ENCODE measurements at places on chromosomes 5 and 9.

GRCh38 chr9:115694014-115694413, 459.6 kb upstream of the PAPPA start:
- DNase-seq, result peak; percentile 93

- no peak for DNase-seq
Measured at GRCh38 chr9:103799959-103800358, 294.1 kb upstream of the SMC2 start.

DNA sequence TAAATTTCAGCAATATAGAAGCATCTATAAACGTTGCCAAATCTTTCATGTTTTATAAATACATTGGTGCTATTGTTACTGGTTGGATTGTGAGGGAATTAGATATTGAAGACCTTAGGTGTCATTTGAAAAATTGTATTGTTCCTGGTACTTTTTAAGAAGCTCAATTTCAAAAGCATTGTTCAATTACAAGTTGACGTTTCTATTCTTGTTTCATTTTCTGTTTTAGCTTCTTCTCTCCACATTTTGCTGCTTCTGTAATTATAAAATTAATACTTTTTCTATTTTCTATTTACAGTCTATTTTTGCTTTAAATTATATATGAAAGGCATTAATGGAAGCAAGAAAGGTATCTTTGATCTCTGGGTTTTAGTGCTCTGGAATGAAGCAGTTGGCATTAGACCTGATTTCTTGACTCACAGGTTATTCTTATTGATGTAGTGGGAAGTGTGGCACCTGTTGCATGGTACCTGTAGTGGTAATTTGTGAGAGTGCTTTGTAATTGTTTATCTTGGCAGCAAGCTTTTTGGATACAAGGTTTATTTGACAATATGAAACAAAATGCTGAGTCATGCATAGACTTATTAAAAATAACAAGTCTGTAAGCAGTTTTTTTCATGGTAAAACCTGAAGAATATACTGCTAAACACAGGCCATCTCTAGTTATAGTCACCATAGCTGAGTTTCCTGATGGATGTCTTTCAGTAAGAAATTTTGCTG, 13.2 kb downstream of the MACIR start:
- DNase-seq, result no peak

DNA sequence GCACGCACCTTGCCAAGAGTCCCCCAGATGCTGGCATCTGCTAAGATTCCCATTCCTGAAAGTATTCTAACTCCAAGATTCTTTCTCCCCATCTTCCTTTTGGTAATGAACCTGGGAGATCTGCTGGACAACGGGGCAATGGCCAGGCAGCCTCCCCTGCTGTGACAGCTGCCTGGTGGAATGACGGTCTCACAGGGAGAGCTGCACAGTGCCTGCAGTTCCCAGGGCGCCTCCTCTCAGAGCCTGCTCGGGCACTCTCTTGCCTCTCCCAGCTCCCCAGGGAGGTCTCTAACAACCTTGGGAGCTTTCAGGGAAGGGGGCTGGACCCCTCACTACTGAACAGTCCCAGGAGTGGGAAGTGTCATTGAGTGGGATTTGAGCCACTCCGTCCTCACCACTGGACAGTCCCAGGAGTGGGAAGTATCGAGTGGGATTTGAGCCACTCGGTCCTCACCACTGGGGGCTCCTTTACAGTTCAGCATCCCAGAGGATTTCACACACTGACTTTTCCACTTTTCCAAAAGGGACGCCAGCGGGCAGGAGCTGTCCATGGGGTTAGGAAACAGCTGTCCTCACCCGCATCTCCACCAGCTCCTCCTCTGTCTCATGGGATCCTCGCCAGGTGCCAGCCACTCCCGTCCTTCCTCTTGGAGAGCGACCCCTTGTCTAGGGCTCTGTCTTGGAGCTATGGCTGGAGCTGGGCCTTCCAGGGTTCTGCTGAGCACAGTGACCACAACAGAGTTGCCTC, 65.7 kb downstream of the ADAMTS2 start:
- no peak for DNase-seq

GRCh38 chr9:99967457-99967856, 61.0 kb downstream of the STX17 start:
- no peak for DNase-seq

GRCh38 chr9:126400571-126400970, 73.9 kb downstream of the MVB12B start:
- no peak for DNase-seq

- DNase-seq, result no peak
Measured at GRCh38 chr5:131239686-131240085, 24.2 kb upstream of the CDC42SE2 start.

GRCh38 chr5:99088309-99088708, 159.5 kb upstream of the CHD1 start:
- no peak for DNase-seq

GRCh38 chr5:138883211-138883610, 8.1 kb upstream of the LRRTM2 start:
- DNase-seq, result no peak

DNA sequence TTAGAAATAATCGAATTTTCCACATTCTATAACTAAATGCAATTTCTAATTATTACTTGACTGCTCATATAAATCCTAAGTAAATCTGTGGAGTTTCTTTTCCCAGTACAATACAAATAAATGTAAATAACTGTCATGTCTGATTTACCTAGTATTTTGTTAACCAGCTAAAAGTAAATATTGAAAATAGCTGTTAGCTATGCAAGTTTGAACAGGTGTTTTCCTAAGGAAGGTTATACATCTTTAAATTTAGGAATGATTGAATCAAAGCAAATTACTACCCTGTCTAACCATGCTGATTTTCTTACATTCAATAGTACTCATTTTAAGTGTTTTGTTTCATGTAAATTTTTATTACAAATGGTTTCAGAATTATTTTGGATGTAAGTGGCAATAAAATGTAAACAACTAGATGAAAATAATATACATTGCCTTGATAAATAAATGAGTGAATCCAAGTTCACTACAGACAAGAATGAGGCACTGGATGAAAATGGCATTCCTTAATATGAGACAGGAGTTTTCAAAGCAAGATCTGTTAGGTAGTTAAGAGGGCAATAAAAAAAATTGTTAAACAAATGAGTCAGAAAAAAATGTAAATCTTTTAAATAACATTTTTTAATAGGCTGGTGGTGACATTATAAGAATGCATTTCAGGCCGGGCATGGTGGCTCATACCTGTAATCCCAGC, 15.8 kb downstream of the MCIDAS start:
- DNase-seq, result no peak

DNA sequence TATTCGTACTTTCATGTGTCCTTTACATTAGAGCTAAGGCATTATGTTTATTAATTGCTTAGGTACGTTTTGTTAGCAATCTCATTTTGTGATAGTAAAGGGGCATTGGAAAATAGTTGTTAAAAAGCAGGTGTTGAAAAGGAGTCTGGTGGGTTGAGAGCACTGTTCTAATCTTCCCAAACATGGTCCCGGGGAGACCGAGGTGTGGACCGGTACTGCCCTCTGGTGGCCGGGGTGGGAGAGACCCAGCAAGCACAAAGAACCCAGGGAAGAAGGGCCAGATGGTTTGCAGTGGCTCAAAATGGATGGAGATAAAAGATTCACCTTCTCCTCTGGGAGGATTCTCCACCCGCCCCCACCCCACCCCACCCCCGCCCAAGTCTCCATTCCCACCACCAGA, 26.1 kb downstream of the IDNK start:
- no peak for DNase-seq

DNA sequence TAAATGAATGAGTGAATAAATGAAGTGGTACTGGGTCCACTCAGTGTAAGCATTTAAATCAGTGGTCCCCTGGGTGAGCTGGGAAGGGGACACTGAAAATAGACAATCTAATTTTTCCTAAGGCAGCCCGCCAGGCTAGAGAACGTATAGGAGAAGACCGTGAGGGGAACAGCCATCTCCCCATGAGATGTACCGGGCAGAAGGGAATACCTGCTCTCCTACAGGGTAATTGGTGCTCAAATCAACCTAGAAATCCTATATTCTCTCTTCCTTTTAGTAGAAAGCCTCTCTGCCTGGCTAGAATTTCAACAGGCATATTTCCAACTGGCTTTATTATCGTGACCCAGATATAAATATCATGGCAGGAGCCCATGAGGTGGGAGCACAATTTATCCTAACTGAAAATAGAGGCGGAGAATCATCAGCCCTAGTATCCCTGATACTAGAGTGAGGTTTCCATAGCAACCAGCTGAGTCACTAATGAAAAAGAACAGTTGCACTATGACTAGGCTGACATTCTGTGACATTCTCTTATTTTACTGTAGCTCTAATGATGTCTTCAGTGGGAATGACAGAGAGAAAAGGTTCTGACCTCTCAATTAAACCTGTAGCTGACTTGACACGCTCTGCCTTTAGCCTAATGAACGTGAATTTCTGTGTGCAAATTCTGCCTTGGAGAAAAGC, 96.5 kb upstream of the CAST start:
- peak; percentile 63 for DNase-seq

GRCh38 chr9:15306068-15306756, 804 bp downstream of the TTC39B start:
- no peak for DNase-seq

- no peak for DNase-seq
Measured at GRCh38 chr5:170480260-170480659, 23.6 kb upstream of the KCNIP1 start.

DNA sequence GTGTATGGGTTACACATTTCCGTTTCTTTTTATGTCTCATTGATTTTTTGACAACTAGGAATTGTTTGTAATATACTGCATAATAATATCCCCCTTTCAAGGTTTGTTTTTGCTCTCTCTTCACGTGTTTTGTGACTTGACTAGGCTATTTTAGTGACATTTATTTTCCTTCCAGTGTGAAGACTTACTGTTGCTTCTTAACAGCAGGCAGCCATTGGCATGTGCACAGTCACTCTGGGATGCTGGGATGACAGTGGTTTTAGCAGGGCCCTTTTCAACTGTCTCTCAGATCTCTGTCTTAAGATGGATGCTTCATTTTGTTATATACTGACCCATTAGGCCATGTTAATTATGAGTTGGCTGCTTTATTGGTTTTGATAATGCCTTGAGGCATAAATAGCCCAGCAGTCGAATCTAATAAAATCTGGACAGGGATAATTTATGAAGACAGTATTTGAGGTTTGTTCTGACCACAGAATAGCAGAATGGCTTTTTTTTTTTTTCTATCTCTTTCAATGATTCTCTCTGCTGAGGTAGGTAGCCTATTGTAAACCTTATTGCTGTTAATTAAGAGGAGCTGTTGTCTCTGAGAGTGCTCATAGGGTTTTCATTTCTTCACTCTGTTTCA, 536.0 kb downstream of the GABRG2 start:
- DNase-seq, result no peak

- DNase-seq, result no peak
Measured at GRCh38 chr5:29001666-29002065, 1963.3 kb upstream of the CDH9 start.

- no peak for DNase-seq
Measured at GRCh38 chr5:92206681-92207080, 823.6 kb upstream of the ARRDC3 start.

DNA sequence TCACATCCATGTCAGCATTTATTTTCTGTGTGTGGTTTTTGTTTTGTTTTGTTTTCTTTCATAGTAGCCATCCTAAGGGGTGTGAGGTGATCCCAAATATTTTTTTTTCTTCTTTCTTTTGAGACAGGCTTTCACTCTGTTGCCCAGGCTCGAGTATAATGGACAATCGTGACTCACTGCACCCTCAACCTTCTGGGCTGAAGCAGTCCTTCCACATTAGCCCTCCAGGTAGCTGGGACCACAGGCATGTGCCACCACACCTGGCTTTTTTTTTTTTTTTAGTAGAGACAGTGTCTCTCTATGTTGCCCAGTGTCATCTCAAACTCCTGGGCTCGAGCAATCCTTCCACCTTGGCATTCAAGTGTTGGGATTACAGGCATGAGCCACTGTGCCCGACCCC, 59.1 kb downstream of the CDC42SE2 start:
- DNase-seq, result no peak

DNA sequence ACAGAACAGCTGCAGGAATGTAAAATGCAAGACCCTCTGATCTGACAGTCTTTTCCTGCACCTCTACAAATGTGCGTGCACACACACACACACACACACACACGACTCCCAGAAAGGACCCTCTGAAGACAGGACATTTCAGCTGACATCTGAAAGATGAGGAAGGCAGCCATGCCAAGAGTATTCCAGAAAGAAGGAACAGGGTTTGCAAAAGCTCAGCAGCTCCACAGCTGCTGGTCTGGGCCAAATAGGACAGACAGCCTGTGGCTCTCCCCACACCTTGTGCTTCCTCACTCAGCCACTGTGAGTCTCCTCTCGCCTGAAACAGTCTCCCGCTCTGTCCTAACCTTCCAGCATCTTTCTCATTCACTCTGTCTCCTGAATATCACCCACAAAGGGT, 189.0 kb downstream of the PALM2AKAP2 start:
- DNase-seq, result no peak

DNA sequence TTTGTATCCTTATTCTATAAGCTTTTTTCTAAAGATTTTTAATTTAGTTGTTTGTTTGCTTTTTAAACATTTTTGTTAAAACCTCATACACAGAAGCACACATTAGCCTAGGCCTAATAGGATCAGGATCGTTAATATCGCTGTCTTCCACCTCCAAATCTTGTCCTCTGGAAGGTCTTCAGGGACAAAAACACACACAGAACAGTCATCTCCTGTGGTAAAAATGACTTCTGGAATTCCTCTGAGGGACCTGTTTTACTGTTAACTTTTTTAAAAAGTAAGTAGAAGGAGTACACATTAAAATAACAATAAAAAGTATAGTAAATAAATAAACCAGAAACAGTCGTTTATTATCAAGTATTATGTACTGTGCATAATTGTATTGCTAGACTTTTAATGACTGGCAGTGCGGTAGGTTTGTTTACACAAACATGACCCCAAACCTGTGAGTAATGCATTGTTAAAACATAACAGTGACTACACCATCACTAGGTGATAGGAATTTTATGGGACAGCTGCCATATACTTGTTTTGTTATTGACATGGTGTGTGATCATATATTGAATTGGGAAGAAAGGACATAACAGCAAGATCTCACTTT, 109.6 kb downstream of the ZCCHC7 start:
- peak; percentile 8 for DNase-seq

- DNase-seq, result no peak
Measured at GRCh38 chr5:176812269-176813259, 2.2 kb downstream of the UNC5A start.

DNA sequence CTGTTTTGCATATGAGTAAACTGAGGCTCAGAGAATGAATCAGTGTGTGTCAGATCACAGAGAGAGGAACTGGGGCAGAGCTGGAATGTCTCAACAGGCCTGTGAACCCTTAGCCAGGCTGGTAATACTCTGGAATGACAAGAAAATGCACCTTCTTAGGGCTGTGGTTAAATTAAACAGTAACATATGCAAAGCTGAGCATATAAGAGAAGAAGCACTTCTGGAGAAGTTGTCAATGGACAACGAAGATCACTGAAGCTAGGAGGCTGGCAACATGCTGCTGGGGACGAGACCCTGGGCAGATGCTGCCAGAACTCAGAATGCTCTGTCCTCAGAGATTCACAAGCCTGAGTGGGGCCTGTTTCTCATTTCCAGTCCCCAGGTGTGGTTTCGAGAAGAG, 64.6 kb upstream of the EPB41L4B start:
- DNase-seq, result no peak

- no peak for DNase-seq
Measured at GRCh38 chr5:112186401-112186990, 232.6 kb downstream of the EPB41L4A start.

- DNase-seq, result no peak
Measured at GRCh38 chr9:82091610-82092009, 103.0 kb downstream of the SPATA31D1 start.

All from non-pigmented ciliary epithelial cell (primary cell).